Activated CD8-positive, alpha-beta memory T cell treated with anti-CD3 and anti-CD28 coated beads, Interleukin-2, amount 10 ng/mL, durations not matched to agents 7 days and 5 days (primary cell): ENCODE measurements at places on chromosomes 1 and 21.
A peak's percentile ranks its signal among the peaks of the same experiment; 100 is the strongest.

DNA sequence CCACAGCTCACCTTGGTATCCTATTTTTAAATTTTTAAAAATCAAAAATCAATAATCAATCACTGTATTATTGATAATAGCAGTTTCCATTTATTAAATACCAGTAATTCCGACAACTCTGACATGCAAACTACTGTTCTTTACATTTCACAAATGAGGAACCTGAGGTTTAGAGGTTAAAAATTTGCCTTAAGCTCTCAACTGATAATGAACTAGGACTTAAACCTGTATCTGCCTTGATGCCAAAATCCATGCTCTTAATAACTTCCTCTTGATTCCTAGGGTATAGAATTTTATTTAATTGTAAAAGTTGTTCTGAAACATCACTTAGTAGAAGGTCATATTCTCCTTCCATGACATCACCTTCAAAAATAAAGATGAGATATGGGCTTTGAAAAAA is 5.6 kb downstream of the ARHGAP29 start:
- peaks cover 6% of the 10 kb centered on the region for H3K4me1 ChIP-seq
- H3K27me3 ChIP-seq: peaks cover 69% of the 10 kb centered on the region
- H3K36me3 ChIP-seq: peaks cover 1% of the 10 kb centered on the region
- no peak overlapping the region for H3K27ac ChIP-seq
- H3K4me3 ChIP-seq: no peak overlapping the region

DNA sequence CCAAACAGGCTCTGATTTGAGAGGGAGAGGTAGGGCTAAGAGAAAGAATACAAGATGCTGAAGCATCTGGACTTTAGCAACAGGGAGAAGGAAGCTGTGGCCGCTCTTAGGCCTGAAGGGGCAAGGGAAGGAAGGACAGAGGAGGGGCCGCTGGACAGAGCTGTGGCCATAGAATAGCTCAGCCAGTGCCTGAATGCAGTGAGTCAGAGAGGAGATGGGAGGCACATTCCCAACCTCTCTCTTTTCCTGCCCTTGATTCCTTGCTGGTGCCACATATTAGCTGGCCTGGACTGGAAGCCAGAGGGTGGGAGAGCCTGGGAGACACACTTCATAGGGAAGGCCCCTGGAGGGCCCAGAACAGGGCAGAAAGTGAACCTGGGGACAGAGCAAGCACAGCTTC is 83.4 kb upstream of the POU3F1 start:
- H3K4me3 ChIP-seq: no peak overlapping the region
- no peaks in the 10 kb centered on the region for H3K36me3 ChIP-seq
- H3K27ac ChIP-seq: no peak overlapping the region
- H3K27me3 ChIP-seq: peaks cover 42% of the 10 kb centered on the region
- DNase-seq: no peak
- no peaks in the 10 kb centered on the region for H3K4me1 ChIP-seq

DNA sequence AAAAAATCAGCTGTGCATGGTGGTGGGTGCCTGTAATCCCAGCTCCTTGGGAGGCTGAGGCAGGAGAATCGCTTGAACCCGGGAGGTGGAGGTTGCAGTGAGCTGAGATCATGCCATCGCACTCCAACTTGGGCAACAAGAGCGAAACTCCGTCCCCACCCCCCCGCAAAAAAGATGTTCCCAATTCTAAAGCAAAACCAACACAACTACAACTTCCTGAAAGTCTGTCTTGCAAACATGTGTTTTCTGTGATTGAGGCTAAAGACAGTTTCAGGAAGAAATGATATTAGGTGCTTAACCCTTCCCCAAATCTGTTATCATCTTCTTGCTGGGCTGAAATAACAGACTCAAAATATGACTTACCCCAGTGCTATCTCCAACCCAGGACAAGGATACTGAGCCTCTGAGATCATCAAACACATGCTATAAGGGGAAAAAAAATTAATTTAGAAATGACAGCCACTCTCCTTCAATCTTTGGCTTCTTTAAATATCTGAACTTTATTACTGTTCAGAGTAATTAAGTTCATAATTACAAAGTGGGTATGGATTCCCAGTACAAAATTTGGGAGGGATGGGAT is 28.5 kb downstream of the SORT1 start:
- H3K4me1 ChIP-seq: peaks cover 36% of the 10 kb centered on the region
- no peak overlapping the region for H3K27ac ChIP-seq
- H3K36me3 ChIP-seq: peaks cover 3% of the 10 kb centered on the region

GRCh38 chr1:158002631-158003405 is 9.4 kb downstream of the KIRREL1 start:
- H3K27ac ChIP-seq: no peak overlapping the region
- H3K4me1 ChIP-seq: no peaks in the 10 kb centered on the region
- H3K36me3 ChIP-seq: no peaks in the 10 kb centered on the region
- no peak overlapping the region for H3K4me3 ChIP-seq
- no peak for DNase-seq
- H3K27me3 ChIP-seq: peaks cover 14% of the 10 kb centered on the region

GRCh38 chr1:12480748-12481362 is 137.2 kb downstream of the DHRS3 start:
- H3K4me3 ChIP-seq: no peak overlapping the region
- H3K36me3 ChIP-seq: peaks cover 13% of the 10 kb centered on the region
- H3K4me1 ChIP-seq: peaks cover 56% of the 10 kb centered on the region
- DNase-seq: peak; percentile 54
- H3K27me3 ChIP-seq: no peaks in the 10 kb centered on the region

DNA sequence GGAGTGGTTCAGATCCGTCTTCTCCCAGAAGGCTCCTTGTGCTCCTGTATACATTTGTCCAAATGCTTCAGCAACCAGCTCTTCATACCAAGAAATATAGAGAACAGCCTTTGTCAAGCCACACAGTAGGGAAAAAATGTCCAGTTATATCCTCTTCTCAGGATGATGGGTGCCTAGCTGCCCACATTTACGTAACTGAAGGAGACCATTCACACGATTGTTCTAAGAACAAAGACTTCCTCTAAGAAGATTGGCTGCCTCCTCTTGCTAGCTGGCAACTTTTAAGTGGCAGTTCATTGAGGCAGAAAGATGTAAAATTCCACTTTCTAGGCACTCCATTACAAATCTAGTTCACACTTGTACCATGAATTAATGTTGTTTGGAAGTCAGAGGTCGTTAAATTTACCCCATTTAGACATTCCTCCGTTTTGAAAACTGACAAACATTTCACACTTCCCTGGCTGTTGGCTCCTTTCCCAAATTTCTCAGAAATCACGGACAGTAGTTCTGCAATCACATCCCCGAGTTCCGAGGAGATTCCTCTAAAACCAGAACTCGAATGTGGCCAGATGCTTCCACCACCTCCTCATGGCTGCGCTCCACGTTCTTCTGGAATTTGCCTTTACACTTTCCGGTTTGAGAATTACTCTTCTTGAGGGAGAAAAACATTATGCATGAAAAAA is 45.6 kb upstream of the CSF1 start:
- peaks cover 18% of the 10 kb centered on the region for H3K36me3 ChIP-seq
- H3K27me3 ChIP-seq: peaks cover 3% of the 10 kb centered on the region
- no peak overlapping the region for H3K27ac ChIP-seq

GRCh38 chr1:203680765-203681164 is 54.1 kb downstream of the ATP2B4 start:
- DNase-seq: no peak
- peaks cover 52% of the 10 kb centered on the region for H3K36me3 ChIP-seq
- H3K27me3 ChIP-seq: no peaks in the 10 kb centered on the region
- peak overlapping the region; percentile 90 for H3K27ac ChIP-seq
- H3K4me1 ChIP-seq: peaks cover 60% of the 10 kb centered on the region

DNA sequence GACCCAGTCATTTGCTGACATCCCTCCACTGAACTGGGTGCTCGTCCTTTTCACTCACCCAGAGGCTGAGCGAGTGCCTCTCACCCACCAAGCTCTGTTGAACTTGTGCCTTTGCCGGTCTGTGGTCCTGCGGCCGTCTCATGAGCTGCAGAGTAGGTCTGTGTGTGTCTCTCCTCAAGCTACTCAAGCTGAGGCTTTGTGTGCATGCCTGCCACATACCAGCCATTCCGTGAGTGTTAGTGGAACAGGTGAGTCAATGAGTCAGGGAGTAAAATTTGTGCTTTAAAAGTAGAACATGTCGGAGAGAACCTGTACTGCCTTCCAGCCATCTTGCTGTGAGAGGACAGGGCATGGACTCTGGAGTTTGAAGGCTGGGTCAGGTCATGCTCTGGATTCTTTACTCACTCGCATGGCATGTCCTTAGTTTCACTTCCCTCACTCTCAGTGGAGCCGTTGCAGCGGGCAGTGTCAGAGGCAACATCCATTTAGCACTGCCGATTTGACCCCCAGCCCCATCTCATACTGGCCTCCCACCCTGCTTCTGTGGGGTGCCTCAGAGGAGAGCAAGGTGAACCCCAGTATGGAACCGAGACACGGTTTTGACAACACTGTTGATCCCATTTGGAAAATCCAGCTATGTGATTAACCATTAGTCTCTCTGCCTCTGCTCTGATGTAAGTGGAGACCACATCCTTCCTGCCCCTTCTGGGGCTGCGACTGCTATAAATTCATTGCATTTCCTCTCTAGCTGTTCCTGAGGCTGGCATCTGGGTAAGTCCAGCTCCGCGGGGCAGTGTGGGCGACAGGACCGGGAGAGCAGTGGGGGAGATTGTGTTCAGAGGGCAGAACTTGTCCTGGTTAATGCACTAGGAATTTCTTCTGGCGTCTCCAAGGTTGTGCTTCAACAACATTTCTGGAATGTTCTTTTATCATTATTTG is at the start of gene NLRP3:
NLRP3 (plus strand) TSS at position 751 of the 939 bp plus-strand sequence. CDS start 2,628 bp downstream, outside the sequence.
- peaks cover 26% of the 10 kb centered on the region for H3K4me1 ChIP-seq
- H3K27me3 ChIP-seq: peaks cover 56% of the 10 kb centered on the region
- no peak within 1 kb of the TSS for H3K27ac ChIP-seq
- peak; percentile 64 for DNase-seq
- H3K4me3 ChIP-seq: peak within 1 kb of the TSS; percentile 35

DNA sequence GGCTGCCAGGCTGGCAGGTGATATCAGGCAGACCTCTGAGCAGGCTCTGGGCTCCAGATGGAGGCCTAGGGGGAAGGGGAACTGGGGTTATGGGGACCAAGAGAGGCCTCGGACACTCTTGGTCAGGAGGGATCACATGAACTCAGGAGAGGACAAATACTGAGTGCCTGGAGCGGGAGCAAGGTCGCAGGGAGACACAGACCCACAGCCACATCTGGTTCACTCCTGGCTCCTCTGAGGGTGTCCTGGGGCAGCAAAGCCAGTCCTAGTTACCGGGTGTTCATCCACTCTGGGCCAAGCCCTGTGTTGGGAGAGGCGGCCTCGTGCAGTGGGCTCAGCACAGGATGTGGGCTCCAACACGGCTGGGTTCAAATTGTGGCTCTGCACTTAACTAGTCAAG is 239.0 kb downstream of the PTPRU start:
- no peak overlapping the region for H3K27ac ChIP-seq
- no peaks in the 10 kb centered on the region for H3K36me3 ChIP-seq
- no peaks in the 10 kb centered on the region for H3K4me1 ChIP-seq
- no peak overlapping the region for H3K4me3 ChIP-seq
- peaks cover 62% of the 10 kb centered on the region for H3K27me3 ChIP-seq

GRCh38 chr1:244100704-244101453 is 49.8 kb downstream of the ZBTB18 start:
- H3K27ac ChIP-seq: no peak overlapping the region
- no peak for DNase-seq
- H3K4me3 ChIP-seq: no peak overlapping the region
- H3K27me3 ChIP-seq: peaks cover 29% of the 10 kb centered on the region

DNA sequence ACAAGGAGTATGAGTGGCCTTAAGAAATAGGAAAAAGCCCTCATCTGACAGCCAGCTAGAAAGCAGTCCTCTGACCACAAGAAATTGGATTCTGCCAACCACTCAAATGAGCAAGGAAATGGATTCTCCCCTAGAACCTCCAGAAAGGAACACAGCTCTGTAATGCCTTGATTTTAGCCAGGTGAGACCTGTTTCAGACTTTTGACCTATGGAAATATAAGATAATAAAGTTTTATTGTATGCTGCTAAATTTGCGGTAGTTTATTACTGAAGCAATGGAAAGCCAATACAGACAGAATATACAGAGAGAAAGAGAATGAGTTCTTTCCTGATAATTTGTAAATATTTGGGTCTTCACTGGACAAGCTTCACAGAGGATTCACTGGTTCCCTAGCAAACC is 28.8 kb upstream of the SELE start:
- no peak overlapping the region for H3K4me3 ChIP-seq
- peaks cover 7% of the 10 kb centered on the region for H3K27me3 ChIP-seq
- no peak for DNase-seq
- H3K27ac ChIP-seq: no peak overlapping the region

DNA sequence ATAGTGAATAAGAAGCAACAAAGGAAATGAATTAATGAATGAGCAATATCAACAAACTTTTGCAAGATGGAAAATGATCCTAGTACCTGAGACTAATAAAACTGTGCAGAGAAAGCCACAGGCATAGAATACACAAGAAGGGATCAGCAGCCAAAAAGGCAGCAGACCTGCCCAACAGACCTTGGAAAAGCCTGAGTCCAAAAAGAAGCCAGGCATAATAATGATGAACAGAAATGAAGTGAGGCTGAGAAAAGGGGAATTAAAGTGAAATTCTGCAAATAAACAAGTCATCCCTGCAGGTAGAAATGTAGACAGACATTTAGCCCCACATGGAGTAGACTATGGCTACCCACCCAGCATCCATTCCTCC is 10.3 kb upstream of the PHTF1 start:
- H3K4me1 ChIP-seq: peaks cover 47% of the 10 kb centered on the region
- H3K36me3 ChIP-seq: peaks cover 52% of the 10 kb centered on the region
- no peaks in the 10 kb centered on the region for H3K27me3 ChIP-seq
- H3K4me3 ChIP-seq: no peak overlapping the region

DNA sequence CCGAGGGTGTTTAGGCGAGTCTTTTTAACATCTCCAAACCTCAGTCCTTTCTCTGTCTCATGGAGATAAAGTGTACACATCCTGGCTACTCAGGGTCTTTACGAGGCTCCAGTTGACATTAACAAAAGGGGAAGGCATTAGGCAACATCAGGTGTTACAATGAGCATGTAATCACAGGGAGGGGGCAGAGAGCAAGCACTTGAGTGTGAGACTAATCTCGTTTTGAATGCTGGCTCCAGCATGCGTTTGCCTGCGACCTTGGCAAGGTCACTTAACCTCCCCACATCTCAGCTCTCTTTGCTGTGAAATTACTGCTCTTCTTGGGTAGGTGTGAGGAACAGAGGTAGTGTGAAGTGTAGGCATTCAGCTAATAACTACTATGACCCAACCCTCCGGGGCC is 3.1 kb downstream of the TNNT2 start:
- H3K27me3 ChIP-seq: peaks cover 24% of the 10 kb centered on the region
- H3K27ac ChIP-seq: no peak overlapping the region
- H3K4me3 ChIP-seq: no peak overlapping the region
- no peaks in the 10 kb centered on the region for H3K36me3 ChIP-seq

DNA sequence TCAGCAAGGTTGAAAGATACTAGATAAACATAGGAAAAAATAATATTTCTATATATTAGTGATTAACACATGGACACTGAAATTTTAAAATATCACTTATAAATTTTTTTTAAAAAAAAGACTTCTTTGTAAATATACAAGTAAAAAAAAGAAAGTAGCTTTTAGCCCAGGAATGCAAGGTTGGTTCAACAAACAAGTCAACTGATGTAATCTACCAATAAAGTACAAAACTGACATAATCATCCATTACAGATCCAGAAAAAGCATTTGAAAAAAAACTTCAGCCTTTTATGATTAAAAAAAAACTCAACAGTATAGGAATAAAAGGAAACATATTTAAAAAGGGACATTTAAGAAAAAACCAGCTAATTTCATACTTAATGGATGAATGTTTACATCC is 48.4 kb downstream of the TRMT1L start:
- no peak overlapping the region for H3K4me3 ChIP-seq
- no peak for DNase-seq
- no peak overlapping the region for H3K27ac ChIP-seq
- H3K4me1 ChIP-seq: no peaks in the 10 kb centered on the region
- H3K36me3 ChIP-seq: peaks cover 21% of the 10 kb centered on the region
